ENCODE measurements at places on chromosomes 16 and 17. TPM values are rescaled to one million over a fixed set of nuclear protein-coding genes. Genes with fewer than 3 reads are reported as not detected.

The PSME3 gene
- total RNA-seq = 68.2 TPM

GRCh38 chr17:76383546-76384221 lies 725 bp upstream of the SPHK1 start:
- DNase-seq = peak; percentile 88

GRCh38 chr16:77781091-77781490 lies 7.3 kb upstream of the VAT1L start:
- no peak for DNase-seq

DNA sequence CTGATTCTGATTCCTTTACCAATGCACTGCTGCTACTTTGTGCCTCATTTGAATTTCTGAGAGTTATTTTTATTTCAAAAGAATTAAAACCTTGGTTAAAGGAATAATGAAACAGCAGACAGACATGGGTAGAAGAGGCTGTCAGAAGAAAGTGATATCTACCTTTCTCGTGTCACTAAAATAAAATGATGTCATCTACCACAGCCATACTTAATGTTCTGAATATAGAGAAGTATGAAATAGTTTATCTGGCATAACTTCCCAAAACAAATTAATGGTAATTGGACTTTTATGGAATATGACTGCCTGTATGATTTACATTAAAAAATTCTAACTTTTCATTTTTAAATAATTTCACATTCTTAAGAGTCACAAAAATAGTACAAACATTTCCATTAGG lies 52.5 kb downstream of the EFCAB13 start:
- no peak for DNase-seq

The TEKT1 gene
- total RNA-seq = not detected

The STAT5B gene
- total RNA-seq = 88.6 TPM

DNA sequence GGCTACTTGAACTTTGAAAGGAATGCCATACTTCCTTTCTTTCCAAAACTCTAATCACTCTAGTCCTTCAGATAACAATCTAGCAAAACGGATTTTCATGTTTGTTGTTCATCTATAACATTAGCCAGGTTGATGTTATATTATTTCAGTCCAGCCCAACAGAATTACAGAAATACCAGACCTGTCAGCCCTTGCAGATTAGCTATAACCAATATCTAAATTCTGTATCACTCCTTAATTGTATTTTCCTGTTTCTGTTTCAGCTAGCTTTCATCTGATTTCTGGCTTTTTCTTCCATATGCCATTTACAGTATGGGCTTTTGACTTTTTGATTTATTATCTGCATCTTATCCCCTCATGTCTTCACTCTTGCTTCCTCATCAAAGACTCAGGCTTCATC lies 479.8 kb upstream of the CDH8 start:
- DNase-seq = no peak
